HEK293T (cell line): ENCODE measurements at places on chromosomes 13 and 19.

- DNase-seq = no peak
These were observed 10.5 kb upstream of the ELL start for GRCh38 chr19:18532168-18532890.

GRCh38 chr13:29129616-29130015, 309.5 kb downstream of the MTUS2 start:
- no peak for DNase-seq

DNA sequence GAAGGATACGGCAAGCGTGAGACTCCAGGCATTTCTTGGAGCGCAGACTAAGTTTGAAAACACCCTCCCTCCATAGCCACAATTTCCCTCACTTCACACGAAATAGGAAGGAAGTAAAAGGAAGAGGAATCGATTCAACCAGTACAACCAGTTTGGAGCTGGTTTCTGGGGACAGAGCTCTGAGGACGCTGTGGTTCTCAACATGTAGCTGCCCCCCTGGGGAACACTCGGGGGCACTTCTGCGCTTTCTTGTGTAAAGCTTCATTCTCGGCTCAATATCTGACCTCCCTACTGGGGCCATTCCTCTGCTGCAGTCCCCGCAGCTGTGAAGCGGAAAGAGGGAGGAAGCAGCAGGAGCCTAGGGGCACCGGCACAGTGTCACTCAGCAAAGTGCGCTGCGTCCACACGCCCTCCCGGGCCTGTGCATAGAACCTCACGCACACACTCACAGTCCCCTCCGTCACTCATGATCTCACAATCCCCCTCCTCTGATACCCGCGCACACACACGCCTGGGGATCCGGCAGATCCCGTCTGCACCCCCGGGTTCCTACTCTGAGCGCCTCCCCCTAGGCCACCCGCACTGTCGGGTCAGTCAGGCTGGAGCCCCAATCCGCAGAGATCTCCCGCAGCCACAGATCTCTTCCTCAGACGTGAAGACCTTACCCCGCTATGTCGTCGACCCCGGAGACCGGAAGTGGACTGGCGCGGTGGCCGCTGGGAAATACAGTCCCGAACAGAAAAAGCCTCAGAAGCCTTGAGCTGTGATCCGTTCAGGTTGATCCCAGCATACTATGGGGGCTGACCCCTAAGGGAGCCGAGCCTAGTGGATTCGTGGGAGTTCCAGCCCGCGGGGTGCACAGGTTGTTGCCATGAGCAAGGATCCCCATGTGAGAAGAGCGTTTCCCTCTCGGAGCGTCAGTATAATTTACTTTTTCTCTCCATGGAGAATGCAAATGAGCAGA, at the start of gene ZNF780A:
ZNF780A (minus strand) TSS at position 703 of the 964 bp plus-strand sequence. CDS start 6,190 bp downstream, outside the sequence.
- peak; percentile 77 for DNase-seq

GRCh38 chr13:106042996-106043581, 492.4 kb downstream of the EFNB2 start:
- DNase-seq = no peak

DNA sequence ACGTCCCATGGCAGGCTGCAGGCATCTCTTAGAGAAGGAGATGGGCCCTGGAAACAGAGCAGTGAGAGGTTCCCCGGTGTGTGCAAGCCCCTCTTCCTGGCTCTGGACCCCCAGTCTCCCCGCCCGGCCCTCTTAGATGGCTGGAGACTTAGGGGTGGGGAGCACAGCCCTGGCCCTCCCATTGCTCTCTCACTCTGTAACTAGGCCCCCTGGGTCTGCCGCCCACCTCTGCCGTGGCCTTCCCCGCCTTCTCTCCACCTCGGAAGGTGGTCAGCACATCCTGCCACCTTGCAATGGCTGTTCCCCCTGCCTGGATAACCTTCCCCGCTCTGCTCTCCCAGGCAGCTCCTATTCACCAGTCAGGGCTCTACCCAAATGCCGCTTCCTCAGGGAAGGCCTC, 21.8 kb upstream of the C2CD4C start:
- no peak for DNase-seq
